ENCODE measurements at places on chromosomes 7 and 10.

GRCh38 chr10:86170255-86171108 lies 196.1 kb downstream of the GRID1 start:
- DNase-seq = no peak
- H3K27me3 ChIP-seq = no peaks in the 10 kb centered on the region
- H3K4me1 ChIP-seq = no peaks in the 10 kb centered on the region
- no peaks in the 10 kb centered on the region for H3K36me3 ChIP-seq
- H3K27ac ChIP-seq = no peak overlapping the region

DNA sequence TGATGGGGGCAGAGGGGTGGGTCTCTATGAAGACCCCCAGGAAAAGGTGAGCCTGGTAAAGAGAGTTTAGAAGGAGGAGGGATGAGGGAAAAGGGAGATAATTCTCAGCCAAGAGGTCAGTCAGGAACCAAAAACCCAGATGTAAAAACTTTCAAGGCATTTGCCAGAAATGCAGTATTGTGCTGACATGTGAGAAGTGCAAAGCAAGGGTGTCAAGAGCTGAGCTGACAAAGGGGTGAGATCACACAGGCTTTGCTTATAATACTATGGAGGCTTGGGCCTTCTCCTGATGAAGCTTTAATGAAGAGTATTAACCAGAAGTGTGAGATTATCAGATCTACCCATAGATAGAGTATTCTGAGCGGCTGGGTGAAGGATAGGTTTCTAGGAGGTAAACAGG lies 22.3 kb upstream of the IFRD1 start:
- no peak overlapping the region for H3K27ac ChIP-seq
- DNase-seq = no peak
- no peaks in the 10 kb centered on the region for H3K36me3 ChIP-seq
- no peaks in the 10 kb centered on the region for H3K27me3 ChIP-seq

GRCh38 chr7:143846692-143847091 lies 55.3 kb downstream of the TCAF1 start:
- no peaks in the 10 kb centered on the region for H3K4me1 ChIP-seq
- H3K27me3 ChIP-seq = no peaks in the 10 kb centered on the region
- DNase-seq = no peak
- no peak overlapping the region for H3K4me3 ChIP-seq
- no peaks in the 10 kb centered on the region for H3K36me3 ChIP-seq

DNA sequence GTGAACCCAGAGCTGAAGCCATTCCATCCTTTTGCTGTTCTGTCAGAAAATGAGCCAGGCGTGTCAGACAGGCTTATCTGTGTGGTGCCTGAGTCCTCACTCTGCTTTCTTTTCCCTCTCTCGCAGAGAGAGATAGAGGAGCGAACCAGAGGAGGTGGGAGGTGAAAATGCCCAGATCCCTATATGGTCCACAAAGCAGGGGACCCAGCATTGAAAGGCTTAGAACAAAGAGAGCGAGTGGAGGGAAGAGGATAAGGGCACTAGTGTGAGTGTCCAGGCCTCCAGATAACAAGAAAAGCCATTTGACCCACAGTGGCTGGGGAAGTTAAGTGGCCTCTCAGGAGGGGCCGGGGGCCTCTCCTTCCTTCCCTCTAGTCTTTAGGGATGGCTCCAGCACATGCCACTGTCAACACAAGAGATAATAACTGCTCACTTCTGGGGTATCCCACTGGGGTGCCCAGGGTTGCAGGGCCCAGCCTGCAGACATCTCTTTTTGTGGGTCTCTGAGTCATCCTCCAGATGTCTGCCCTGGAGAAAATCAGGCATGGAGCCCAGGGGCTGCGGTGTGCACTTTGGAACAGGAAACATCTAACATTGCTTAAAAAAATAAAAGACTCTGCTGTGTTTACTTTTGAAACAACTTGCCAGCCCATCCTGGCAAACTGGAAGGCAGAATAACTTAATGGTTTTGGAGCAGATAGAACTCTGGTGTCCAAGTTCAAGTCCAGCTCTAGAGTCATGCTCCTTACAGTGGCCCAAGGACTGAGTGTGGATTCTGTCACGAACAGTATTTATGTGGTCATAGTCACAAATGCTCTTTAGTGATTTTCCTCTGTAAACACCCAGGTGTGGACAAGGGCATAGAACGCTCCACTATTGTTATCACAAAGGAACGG lies 189.5 kb downstream of the CXCL12 start:
- no peak for DNase-seq
- no peaks in the 10 kb centered on the region for H3K27me3 ChIP-seq
- peaks cover 4% of the 10 kb centered on the region for H3K4me1 ChIP-seq
- no peak overlapping the region for H3K27ac ChIP-seq
- no peak overlapping the region for H3K4me3 ChIP-seq
- H3K36me3 ChIP-seq = no peaks in the 10 kb centered on the region

DNA sequence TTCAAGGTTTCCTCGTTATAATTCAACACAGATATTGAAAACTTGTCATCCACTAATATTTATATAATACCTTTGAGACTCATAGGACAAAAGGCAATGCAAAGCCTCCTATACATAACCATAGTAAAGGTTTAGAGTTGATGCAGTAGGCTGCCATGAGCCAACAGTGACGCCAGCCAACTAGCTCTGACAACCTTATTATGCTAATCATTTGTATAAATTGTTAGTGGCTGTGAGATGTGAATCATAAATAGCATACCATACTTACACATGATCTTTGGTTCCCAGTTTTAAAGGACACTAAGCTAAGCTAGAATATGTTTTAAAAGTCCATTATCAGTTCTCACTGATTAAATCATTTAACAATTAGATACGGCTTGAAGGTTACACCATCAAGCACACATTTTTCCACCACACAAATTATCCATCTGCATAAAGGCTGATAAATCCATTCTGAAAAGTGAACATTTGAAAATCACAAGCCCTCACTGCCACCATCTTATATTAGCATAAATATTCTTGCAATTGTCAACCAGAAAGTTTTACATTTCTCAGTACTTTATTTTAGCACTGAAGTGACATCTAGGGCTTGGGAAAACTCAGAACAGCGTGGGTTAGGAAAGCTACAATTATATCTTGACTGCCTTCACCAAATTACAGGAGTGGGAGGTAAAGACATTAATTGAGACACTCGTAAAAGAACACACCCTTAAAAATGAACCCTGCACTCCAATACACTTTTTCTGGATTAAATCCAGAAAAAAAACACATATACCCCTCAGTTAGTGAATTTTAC lies 30.7 kb downstream of the COA1 start:
- H3K27ac ChIP-seq = no peak overlapping the region
- no peaks in the 10 kb centered on the region for H3K4me1 ChIP-seq

DNA sequence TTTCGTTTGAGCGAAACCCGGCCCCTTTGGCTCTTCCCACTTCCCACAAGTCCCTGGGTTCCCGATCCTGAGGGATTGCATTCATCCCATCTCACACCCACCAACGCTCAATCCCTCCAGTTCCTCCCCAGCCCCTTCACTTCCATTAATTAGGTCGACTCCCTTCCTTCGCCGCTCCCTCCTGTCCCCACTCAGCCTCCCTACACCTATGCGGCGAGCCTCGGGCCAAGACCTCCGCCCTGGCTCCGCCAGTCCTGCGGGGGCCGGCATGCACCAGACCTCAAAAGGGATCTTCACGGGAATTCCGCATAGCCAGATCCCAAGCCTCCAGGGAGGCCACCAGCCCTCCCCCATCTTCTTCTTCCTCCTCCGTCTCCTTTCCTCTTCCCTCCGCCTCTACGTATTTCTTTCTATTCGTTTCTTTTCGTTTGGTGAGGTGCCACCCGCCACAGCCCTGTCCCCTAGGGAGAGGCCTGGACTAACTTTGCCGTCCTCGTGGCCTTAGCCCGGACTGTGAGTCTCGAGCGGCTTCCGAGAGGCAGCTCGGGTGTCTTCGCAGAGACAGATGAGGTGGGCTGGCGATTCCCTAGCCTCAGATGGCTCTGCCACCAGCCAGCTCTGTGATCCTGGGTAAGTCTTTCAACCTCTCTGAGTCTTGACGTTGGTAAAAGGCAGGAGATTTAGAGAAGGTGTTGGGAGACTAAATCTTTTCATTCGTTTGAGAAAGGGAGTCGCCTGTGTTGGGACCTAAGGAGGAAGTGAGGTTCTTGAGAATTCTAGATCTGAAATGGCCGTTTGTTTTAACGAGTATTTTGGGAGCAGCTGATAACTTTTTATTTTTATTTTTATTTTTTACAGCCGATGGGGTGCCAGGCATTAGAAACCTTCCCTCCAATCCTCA lies 8.1 kb upstream of the LBX1 start:
- peaks cover 21% of the 10 kb centered on the region for H3K4me1 ChIP-seq
- H3K4me3 ChIP-seq = no peak overlapping the region
- H3K27ac ChIP-seq = no peak overlapping the region
- DNase-seq = no peak
- H3K36me3 ChIP-seq = no peaks in the 10 kb centered on the region

GRCh38 chr10:68135922-68136792 lies 26.9 kb downstream of the MYPN start:
- H3K27me3 ChIP-seq = no peaks in the 10 kb centered on the region
- no peak overlapping the region for H3K27ac ChIP-seq
- no peak for DNase-seq
- H3K4me3 ChIP-seq = no peak overlapping the region

DNA sequence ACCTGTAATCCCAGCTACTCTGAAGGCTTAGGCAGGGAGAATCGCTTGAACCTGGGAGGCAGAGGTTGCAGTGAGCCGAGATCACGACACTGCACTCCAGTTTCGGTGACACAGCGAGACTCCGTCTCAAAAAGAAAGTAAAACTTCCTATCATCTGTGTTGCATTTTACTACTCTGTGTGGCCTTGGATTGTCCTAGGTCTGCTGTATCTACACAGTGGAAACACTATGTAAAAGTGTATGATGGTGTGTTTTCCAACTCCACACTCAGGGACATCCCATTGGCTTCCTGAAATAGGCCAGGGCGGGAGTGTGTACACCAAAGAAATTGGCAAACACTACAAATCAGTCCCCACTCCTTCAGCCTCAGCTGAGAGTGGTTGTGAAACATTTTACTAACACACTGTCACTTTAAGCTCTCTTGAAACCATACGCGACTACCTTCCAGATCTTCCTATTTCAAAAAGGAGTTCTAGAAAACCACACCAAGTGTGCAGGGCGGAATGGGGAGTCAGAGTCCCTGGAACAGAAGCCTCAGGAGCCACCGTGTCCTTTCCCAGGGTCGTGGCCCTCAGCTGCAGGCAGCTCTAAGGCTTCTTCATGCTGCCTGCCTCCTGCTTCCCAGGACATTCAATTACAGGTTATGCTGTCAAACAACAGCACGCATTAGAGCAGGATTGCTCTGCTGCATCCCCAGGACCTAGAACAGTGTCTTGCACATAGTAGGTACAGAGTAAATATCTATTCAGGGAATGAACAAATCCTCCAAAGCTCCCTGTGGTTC lies 275.4 kb downstream of the PARD3 start:
- H3K4me1 ChIP-seq = peaks cover 12% of the 10 kb centered on the region
- no peaks in the 10 kb centered on the region for H3K36me3 ChIP-seq
- H3K4me3 ChIP-seq = peak overlapping the region; percentile 27

GRCh38 chr7:131103997-131104396 lies 223.7 kb upstream of the MKLN1 start:
- peak overlapping the region; percentile 82 for H3K27ac ChIP-seq
- H3K36me3 ChIP-seq = peaks cover 54% of the 10 kb centered on the region
- no peak overlapping the region for H3K4me3 ChIP-seq
- H3K27me3 ChIP-seq = no peaks in the 10 kb centered on the region
- peaks cover 50% of the 10 kb centered on the region for H3K4me1 ChIP-seq

DNA sequence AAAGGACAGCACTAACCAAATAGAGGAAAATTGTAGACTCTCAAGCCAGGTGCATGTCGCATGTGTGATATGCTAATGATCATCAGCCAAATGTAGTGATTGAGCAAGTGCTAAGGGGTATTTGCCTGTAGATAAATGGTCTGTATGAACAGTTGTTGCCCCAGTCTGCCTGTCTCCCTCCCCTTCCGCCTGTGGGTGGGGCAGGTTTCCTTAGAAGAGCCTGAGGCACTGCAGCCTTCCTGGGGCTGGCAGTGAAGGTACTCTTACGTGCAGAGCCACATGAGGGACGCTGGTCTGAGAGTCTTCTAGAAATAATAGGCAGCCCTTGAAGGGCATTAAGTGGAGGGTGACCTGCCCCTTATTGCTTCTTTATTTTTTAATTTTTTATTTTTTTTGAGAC lies 152.1 kb downstream of the SNX10 start:
- H3K27ac ChIP-seq = no peak overlapping the region
- H3K27me3 ChIP-seq = no peaks in the 10 kb centered on the region
- H3K4me3 ChIP-seq = no peak overlapping the region
- DNase-seq = no peak
- no peaks in the 10 kb centered on the region for H3K36me3 ChIP-seq
- H3K4me1 ChIP-seq = peaks cover 8% of the 10 kb centered on the region

DNA sequence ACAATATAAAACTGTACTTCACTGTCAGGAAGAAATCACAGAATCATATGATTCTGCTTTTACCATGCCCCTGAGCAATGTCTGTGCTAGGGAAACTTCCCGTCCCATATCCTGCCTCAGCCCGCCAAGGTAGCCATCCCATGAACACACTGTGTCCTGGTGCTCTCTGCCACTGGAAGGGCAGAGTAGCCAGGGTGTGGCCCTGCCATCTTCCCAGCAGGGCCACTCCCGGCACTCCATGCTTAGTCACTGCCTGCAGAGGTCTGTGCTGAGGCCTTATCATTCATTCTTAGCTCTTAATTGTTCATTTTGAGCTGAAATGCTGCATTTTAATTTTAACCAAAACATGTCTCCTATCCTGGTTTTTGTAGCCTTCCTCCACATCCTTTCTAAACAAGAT lies 31.8 kb downstream of the AP3M1 start:
- H3K4me3 ChIP-seq = no peak overlapping the region
- peaks cover 97% of the 10 kb centered on the region for H3K36me3 ChIP-seq
- peak; percentile 24 for DNase-seq
- no peaks in the 10 kb centered on the region for H3K4me1 ChIP-seq

DNA sequence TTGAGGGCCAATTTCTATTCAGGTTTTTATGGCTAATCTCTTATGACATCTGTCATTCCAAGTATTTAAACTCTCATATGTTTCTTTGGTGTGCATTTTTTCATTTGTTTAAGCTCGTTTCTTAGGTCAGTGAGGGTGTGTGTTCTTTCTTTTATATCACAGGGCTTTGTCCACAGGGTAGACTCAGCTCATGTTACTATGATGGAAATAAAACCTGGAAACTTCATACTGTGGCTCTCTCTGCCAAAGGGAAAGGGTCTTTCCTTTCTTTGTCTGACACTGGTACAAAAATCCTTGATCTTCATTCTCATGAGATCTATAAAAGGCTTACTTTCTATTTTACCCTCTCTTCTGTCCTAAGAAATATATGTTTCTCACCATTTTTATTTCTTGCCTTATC lies 129.6 kb upstream of the SP8 start:
- H3K27me3 ChIP-seq = no peaks in the 10 kb centered on the region
- H3K4me1 ChIP-seq = no peaks in the 10 kb centered on the region
- no peak for DNase-seq
- H3K27ac ChIP-seq = no peak overlapping the region
- H3K36me3 ChIP-seq = no peaks in the 10 kb centered on the region
- no peak overlapping the region for H3K4me3 ChIP-seq

DNA sequence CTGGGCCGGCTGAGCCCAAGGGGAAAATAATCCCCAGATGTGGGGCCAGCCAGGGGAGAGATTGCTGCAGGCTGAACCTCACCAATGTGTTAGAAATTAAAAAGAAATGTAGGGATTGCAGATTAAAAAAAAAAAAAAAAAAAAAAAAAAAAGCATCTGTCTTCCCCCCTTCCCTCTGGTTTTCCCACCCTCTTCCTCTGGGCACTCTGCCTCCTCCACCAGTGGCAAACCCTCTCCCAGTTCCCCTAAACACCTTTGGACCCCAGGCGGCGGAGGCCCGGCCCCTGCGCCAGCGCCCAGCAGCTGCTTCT lies 7.1 kb downstream of the MNX1 start:
- no peaks in the 10 kb centered on the region for H3K36me3 ChIP-seq
- H3K27ac ChIP-seq = no peak overlapping the region

- H3K4me1 ChIP-seq = no peaks in the 10 kb centered on the region
- H3K4me3 ChIP-seq = no peak overlapping the region
- H3K27ac ChIP-seq = no peak overlapping the region
These were observed 147.9 kb upstream of the FAM20C start for GRCh38 chr7:44541-44896.

All from upper lobe of left lung (tissue), 6 donors.